ENCODE measurements at places on chromosomes 16 and 17. TPM values are rescaled to one million over a fixed set of nuclear protein-coding genes. Genes with fewer than 3 reads are reported as not detected.

DNA sequence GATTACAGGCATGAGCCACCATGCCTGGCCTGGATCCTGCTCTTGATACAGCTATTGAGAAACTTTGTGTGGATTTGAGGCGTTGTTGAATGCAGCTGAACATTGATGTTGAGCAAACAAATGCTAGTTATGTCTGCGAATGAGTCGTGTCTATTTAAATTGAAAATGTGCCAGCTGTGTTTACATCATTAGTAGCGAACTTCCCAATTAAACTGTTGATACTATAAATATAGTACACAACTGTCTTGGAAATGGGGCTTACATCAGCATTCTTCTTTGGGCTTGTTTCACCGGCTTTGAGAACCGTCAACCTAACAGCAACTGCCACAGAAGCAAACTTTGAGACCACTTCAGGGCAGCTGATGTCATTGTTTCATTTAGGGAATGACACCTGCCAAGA is 251.9 kb downstream of the RBFOX1 start:
- no peak for DNase-seq

- no peak for DNase-seq
Observed at GRCh38 chr17:66481271-66481670, 178.9 kb downstream of the PRKCA start.

GRCh38 chr17:65629234-65629690 is 67.8 kb upstream of the AXIN2 start:
- no peak for DNase-seq

- no peak for DNase-seq
Observed at GRCh38 chr17:45833920-45834319, 10.8 kb upstream of the SPPL2C start.

GRCh38 chr17:39660011-39660360 is 5.2 kb upstream of the TCAP start:
- no peak for DNase-seq

The NPIPA3 gene
- 0.93 TPM for polyA plus RNA-seq

GRCh38 chr16:88536971-88537751 is 33.0 kb upstream of the ZC3H18 start:
- no peak for DNase-seq

- DNase-seq: no peak
Observed at GRCh38 chr17:62703261-62703775, 75.8 kb downstream of the MRC2 start.

The ABCC12 gene
- 0.24 TPM for polyA plus RNA-seq

The ODAD4 gene
- polyA plus RNA-seq: 6.2 TPM

The CCL8 gene
- not detected for polyA plus RNA-seq

DNA sequence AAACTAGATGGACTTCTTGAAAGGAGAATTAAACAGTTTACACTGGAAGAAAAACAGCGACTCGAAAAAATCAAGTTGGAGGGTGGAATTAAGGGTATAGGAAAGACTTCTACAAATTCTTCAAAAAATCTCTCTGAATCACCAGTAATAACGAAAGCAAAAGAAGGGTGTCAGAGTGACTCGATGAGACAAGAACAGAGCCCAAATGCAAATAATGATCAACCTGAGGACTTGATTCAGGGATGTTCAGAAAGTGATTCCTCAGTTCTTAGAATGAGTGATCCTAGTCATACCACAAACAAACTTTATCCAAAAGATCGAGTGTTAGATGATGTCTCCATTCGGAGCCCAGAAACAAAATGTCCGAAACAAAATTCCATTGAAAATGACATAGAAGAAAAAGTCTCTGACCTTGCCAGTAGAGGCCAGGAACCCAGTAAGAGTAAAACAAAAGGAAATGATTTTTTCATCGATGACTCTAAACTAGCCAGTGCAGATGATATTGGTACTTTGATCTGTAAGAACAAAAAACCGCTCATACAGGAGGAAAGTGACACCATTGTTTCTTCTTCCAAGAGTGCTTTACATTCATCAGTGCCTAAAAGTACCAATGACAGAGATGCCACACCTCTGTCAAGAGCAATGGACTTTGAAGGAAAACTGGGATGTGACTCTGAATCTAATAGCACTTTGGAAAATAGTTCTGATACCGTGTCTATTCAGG is 85.0 kb downstream of the C17orf58 start:
- no peak for DNase-seq

DNA sequence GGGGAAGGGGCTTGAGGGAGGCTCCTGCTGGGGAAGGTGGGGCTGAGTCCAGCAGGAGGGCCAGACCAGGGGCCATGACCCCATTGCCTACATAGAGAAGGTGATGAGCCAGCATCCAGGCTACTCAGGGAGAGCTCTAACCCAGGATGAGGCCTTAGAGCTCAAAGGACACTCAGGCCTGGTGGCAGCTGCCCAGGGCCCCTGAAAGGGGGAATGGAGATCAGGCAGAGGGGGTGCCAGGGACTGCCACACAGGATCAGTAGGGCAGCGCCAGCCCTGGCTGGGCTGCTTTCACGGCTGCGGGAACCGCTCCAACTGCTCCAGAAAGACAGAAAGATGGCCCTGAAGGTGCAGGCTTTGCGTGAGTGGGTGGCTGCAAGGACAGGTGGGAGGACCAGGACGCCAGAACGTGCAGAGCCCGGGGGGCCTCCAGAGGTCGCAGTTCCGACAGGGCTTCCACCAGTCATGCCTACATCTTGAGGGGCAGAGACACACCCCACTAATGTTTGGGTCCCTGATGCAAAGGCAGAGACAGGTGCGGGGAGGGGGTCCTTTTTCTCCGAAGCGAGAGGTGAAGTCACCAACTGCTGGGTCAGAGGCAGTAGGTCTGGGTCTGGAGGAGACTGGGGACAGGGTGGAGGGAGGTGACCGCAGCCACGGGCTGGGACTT is 882 bp upstream of the ATP6V0C start:
- no peak for DNase-seq

The GNG13 gene
- polyA plus RNA-seq: 3.6 TPM

The TP53TG3F gene
- polyA plus RNA-seq: 1.7 TPM

GRCh38 chr17:27576477-27577083 is 54.4 kb upstream of the LGALS9 start:
- DNase-seq: no peak

- no peak for DNase-seq
Observed at GRCh38 chr17:41406205-41406604, 8.8 kb upstream of the KRT31 start.

- no peak for DNase-seq
Observed at GRCh38 chr17:15900871-15901270, 44.1 kb upstream of the ADORA2B start.

DNA sequence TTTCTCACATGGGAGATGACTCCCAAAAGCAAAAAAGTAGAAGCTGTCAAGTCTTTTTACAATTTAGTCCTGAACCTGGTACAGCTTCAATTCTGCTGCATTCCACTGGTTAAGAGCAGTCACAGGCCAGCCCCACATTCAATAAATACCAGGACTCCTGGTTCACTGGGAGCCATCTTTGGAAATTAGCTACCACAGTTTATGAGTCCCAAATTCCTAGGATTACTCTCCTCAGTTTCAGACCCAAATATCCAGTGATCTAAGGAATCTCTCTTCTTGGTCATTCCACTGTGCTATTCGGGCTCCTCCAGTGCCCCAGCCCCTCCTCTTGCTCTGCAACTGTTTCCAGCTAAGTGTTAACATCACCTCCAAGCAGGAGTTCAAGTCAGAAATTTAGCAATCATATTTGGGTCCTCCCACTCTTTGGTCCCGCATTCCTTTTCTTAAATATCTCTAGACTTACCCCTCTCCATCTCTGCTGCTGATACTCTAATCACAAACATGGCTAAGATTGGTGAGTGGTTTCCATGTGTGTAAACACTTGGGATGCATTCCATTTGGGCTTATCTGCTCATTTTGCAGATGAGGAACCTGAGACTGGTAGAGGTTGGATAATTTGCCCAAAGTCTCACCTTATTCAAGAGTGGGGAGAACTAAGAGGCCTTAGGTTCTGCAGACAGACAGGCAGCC is 9.6 kb upstream of the WIPF2 start:
- no peak for DNase-seq

- DNase-seq: no peak
Observed at GRCh38 chr16:88724855-88725555, 18.7 kb downstream of the CTU2 start.

GRCh38 chr17:43334738-43335402 is 63.9 kb upstream of the ARL4D start:
- DNase-seq: no peak

DNA sequence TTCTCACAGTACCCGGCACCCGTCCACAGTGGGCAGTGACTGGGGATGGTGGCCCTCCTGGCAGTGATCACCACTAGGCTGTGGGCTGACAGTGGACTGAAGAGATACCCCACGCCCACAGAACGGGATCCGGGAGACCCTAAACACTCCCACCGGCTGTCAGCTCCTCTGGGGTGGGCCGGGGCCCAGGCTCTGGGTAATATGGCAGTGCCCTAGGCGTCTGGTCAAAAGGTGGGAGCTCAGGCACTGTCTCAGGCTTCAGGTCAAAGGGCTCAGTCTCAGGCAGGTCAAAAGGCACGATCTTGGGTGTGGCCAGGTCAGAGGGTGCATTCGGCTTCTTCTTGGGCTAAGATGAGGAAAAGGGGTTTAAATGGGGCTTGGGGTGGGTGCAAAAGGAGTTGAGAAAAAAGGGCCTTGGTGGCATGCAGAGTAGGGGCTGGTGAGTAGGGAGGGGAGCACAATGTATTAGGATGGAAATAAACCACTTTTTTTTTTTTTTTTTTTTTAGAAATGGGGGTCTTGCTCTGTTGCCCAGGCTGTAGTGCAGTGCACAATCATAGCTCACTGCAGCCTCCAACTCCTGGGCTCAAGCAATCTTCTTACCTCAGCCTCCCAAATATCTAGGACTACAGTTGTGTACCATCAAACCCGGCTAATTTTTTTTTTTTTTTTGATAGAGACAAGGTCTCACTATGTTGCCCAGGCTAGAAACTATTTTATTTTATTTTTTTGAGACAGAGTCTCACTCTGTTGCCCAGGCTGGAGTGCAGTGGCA is 11.0 kb downstream of the CAVIN1 start:
- DNase-seq: no peak

- DNase-seq: no peak
Observed at GRCh38 chr17:15483431-15483830, 16.0 kb upstream of the CDRT4 start.

Measured in brain (organoid and tissue), 16 donors.